NCI-H69 (cell line): ENCODE measurements at places on chromosomes 4 and X.

GRCh38 chr4:7352486-7352885 is 82.2 kb downstream of the PSAPL1 start:
- DNase-seq: no peak

DNA sequence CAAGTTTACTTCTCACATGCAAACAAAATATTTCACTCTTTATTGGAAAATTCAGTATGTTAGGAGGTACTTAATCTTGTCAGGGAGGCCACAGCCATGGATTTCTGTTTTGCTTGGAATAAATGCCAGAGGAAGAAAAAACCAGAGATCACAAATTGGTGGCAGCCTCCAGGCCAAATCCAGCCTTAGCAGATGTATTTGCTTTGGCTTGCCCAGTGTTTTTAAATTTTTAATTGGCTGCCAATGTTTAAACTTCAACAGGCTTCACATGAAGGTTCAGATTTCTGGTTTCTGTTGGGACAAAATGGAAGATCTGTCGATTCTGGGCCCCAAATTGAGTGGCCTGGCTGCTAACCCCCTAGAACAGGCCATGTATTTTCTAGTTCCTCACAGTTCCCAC is 19.2 kb downstream of the YY2 start:
- no peak for DNase-seq

GRCh38 chr4:13797061-13797460 is 169.5 kb upstream of the BOD1L1 start:
- DNase-seq: no peak

- DNase-seq: no peak
These were observed 260.5 kb downstream of the RAPGEF2 start for GRCh38 chr4:159363361-159363760.

- DNase-seq: no peak
These were observed 642.0 kb downstream of the MID1IP1 start for GRCh38 chrX:39443240-39443639.

GRCh38 chr4:125986307-125986706 is 671.6 kb downstream of the FAT4 start:
- no peak for DNase-seq

- no peak for DNase-seq
These were observed 37.3 kb upstream of the SPANXN2 start for GRCh38 chrX:143757887-143758286.

- no peak for DNase-seq
These were observed 353.4 kb upstream of the TACR3 start for GRCh38 chr4:104073229-104073628.

DNA sequence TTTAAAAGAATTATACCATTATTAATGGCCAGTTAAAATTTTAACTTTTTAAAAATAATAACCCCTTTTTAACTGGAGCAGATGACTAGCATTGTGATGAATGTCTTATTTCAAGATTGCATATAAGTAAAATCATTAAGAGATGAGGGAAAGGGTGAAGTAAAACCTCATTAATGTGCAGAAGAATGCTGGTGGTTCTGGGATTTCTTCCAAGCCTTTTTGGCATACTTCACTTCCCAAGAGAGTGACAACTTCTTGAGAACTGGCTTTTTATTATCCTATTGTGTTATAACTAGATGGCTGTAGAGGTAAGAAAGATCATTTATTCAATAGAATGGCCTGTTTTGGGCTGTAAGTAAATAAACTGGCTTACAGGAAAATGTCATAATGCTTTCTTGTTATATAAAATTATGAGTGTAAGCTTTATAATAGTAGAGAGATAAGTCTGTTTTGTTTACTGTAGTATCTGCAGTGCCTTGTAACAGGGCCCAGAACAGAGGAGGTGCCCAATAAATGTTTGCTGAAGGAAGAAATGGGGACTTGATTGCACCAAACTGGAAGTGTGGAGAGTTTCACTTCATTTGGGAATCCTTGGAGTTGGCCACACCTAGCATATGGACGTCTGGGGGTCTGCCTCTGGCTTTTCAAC is 242.9 kb upstream of the PITX2 start:
- no peak for DNase-seq

DNA sequence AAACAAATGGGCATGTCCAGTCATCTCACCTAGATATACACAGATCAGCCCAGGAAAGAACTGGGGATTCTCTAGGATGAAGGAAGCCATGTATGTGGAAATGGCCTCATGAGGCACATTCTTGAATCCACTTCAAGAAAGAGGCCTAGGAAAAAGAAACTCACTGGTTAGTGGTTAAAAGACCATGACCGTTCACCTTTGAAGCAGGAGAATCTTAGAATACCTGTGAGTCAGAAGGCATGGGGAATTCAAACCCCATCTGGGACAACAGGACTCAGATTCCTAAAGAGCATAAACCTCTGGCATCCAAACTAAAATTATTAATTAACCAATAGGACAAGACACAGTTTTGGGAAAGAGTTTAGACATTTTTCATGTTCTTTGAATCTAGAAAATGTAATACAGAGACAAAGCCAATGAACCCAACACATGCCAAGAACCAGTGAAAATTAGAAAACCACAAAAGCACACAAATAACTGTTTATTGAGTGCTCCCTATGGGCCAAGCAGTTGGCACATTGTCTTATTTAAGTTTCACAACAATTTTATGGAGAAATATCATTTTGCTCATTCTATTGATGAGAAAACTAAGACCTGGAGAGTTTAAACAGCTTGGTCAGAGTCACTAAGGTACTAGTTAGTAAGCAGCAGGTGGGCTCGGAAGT is 97.5 kb downstream of the NPNT start:
- no peak for DNase-seq

DNA sequence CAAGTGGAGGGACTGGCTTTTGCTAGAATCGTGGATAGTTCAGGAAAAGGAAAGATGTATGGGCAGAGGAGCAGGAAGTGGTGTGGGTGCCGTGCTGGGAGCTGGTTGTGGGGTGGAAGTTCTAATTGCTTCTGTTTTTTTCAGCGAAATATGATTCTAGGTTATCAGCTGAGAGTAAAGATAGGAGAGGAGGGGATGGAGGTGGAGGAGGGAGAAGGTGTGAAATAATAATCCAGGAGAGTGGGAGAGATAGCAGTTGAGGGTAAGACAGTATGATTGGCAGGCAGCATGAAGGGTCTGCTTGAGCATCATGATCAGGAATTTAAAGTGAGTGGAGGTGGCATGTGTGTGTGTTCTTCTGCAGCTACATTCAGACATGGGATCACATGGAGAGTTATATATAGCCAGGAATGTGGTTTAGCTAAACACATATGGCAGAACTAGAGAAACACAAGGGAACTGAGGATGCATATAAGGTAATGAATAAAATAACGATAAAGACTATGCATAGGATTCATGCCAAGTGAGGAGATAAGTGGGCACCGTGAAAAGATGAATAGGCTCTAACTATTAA is 133.7 kb downstream of the ANK2 start:
- no peak for DNase-seq

GRCh38 chr4:3746701-3747580 is 19.2 kb upstream of the ADRA2C start:
- no peak for DNase-seq

GRCh38 chrX:136549226-136549625 is 17.2 kb downstream of the VGLL1 start:
- DNase-seq: peak; percentile 87

GRCh38 chr4:89371614-89372013 is 64.0 kb upstream of the GPRIN3 start:
- no peak for DNase-seq

- DNase-seq: no peak
These were observed 28.0 kb upstream of the NSUN7 start for GRCh38 chr4:40721730-40722171.

- DNase-seq: peak; percentile 95
These were observed 877.5 kb upstream of the TENM3 start for GRCh38 chr4:181365671-181366070.

DNA sequence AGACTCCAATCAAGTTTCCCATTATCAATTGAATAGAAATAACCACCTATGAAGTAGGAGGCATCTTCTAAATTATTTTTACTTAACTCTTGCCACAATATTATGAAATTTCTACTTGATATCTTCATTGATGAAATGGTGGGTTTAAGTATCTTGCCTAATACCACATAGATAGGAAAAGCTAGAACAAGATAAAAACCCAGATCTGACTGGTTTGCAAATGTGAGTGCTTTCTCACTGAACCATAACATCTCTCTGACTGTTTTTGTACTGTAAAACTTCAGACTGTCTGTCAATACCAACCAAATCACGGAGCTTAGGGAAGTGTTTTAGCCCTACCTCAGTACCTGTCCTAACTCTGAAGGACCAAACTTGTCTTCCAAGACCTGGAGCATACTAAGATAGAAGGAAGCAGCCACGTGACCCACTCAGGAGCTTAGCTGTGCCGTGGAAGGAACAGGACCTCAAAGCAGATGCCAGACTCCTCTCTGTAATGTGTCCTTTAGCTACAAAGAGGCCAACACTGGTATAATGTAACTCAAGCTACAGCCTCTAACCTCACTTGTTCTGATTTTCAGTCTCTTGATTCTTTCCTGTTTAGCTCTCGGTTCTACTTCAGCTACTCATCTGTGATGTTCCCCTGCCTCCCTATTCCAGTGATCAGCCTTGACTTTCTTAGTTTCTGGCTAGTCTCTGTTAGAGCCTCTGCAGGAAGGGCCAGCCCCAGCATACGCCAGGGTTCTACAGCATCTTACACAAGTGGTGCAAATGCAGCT is 84.4 kb downstream of the LRP2BP start:
- DNase-seq: no peak

DNA sequence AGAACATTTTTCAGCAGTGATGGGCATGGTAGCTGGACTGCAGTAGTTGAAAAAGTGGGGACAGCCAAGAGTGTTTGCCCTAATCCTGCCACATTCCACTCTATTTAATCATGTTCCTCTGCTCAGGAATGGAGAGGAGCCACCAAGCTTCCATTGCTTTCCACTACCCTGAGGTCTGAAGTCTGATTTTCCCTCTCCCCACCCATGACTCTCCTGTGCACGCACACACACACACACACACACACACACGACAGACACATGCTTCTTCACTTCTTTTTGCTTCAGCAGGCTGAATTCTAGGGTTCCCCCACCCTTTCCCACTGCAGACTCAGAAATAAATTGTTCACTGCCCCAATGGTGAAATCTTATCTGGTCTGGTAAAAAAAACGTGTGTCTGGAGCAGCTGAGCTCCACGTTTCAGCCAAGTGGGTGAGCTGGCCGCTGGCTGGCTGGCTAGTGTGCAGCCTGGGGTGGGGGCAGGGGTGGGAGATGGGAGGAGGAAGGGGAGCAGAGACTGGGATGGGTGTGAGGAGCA is 142.7 kb upstream of the NALF2 start:
- DNase-seq: no peak

- DNase-seq: peak; percentile 3
These were observed 24.0 kb upstream of the XIAP start for GRCh38 chrX:123835661-123836371.

GRCh38 chr4:38582889-38583470 is 81.0 kb upstream of the KLF3 start:
- no peak for DNase-seq

GRCh38 chr4:127521463-127521862 is 111.3 kb upstream of the INTU start:
- no peak for DNase-seq

DNA sequence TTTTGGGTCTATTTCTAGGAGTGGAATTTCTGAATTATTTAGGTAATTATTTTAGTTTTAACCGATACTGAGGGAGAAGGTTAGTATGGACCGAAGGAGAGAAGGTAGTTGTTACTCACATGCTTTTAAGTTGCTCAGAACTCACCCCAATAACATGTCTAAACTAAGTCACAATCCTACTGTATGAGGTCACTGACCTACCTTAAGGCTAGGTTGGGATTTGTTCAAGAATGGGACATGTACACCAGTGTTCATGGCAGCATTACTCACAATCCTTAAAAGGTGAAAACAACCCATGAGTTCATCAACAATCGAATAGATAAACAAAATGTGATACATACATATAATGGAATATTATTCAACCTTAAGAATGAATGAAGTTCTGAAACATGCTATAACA is 90.5 kb downstream of the MSN start:
- DNase-seq: no peak

- no peak for DNase-seq
These were observed 57.0 kb upstream of the LRAT start for GRCh38 chr4:154686838-154687237.

- DNase-seq: no peak
These were observed 11.4 kb upstream of the NKRF start for GRCh38 chrX:119617517-119618164.

DNA sequence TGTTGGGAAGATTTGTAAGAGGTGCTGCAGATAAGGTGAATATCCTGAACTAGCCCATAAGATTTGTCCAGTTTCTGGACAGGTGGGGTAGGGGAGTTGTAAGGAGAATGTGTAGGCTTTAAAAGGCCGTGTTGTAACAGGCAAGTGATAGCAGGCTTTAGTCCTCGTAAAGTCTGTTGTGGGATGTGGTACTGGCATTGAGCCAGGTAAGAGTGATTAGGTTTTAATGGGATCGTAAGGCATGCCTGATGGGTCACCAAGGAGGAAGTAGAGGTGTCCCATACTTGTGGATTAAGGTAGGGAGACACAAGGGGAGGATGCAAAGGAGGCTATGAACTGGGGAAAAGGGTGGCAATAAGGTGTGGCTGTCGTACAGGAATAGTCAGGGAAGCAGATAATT is 256.9 kb upstream of the DKK2 start:
- no peak for DNase-seq

- no peak for DNase-seq
These were observed 44.2 kb upstream of the SHOX start for GRCh38 chrX:586351-586750.

GRCh38 chrX:35842674-35843073 is 44.5 kb downstream of the MAGEB16 start:
- no peak for DNase-seq

- peak; percentile 2 for DNase-seq
These were observed 56.5 kb downstream of the SNX25 start for GRCh38 chr4:185265942-185266341.

DNA sequence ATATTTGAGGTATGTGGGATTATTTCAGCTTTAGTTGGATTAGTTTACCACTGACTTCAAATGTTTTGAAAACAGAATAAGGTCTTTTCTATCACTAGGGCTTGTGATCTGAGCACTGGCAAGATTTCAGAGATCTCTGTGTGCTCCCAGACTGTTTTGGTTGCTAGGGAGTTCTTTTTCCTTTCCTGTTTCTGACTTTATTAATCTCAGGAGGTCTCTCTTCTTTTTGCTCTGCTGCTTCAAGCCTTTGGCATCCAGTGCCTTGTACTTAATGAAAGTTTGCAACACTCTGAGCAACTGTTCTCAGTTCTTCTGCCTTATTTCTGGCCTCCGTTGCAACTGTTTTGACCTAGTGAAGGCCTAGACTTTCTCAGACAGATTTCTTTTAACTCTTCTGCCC is 32.1 kb upstream of the PAQR3 start:
- no peak for DNase-seq

- DNase-seq: peak; percentile 20
These were observed 4.0 kb downstream of the COL25A1 start for GRCh38 chr4:109298279-109299010.

DNA sequence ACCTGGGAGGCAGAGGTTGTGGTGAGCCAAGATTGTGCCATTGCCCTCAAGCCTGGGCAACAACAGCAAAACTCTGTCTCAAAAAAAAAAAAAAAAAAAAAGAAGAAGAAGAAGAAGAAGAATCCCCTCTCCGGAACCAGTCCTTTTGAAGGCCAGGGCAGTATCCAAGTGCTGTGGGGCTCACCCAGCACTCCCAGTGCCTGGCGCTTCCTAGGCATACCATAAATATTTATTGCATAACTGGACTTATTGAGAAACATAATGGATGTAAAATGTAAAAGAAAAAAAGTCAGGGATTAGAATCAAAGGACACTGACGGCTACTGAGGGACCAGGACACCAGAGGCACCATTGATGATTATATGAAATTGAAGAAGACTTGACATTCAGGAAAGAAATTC is 162.1 kb upstream of the KIT start:
- no peak for DNase-seq
